ENCODE measurements at places on chromosomes 2 and 18.

DNA sequence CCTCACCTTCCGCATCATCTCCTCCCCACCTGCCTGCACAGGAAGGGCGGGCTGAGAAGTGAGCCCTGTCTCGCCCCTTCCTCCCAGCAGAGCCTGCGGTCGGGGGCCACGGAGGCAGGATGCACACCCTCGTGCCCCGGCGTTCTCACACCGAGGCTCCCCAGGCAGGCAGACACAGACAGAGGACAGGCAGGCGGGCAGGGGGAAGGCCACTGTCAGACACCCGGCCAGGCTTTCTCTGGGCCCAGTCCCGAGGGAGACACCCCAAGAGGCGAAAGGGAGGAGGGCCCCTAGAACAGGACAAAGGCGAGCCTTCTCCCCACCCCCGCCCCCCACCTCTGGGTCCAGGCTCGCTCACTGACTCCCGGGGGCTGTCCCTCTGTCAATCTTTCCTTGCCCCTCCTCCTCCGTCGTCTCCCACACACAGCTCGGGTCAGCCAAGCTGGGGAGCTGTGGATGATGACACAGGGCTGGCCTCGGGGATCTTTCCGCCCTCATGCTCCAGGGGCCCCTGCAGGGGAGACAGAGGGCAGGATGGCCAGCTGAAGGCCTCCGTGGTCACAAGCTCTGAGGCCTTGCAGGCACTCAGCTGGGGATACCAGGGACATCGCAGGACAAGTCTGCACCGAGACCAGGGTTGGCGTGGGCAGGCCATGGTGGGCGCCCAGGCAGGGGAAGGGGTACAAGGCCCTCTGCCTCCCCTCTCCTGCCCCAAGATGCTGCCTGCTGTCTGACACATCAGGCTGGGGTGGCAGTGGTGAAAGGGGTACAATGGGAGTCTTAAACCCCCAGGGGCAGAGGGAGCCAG, 24.9 kb downstream of the BIN1 start:
- no peak for DNase-seq

GRCh38 chr18:45576931-45577330, 38.3 kb upstream of the SLC14A2 start:
- no peak for DNase-seq

DNA sequence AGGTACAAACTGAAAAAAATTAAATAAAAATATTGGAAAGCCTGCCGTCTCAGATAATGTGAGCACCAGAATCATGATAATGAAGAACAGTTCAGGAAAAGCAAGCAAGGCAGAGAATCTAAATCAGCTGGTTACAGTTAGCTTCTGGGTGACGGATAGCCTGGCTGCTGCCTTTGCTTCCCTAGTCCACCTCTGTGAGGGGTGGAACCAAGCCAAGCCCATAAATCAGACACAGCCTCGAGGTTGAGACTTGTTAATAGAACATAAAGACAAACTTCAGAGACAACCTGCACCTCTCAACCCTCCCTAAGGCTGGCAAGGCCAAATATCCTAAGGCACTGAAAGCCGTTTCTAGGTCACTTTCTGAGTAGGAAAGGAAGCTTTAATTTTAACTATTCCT, 334.7 kb upstream of the SLC39A10 start:
- DNase-seq: peak; percentile 5

GRCh38 chr2:17083902-17084301, 418.3 kb upstream of the CYRIA start:
- DNase-seq: no peak

GRCh38 chr2:234479465-234479864, 17.4 kb downstream of the ARL4C start:
- no peak for DNase-seq

DNA sequence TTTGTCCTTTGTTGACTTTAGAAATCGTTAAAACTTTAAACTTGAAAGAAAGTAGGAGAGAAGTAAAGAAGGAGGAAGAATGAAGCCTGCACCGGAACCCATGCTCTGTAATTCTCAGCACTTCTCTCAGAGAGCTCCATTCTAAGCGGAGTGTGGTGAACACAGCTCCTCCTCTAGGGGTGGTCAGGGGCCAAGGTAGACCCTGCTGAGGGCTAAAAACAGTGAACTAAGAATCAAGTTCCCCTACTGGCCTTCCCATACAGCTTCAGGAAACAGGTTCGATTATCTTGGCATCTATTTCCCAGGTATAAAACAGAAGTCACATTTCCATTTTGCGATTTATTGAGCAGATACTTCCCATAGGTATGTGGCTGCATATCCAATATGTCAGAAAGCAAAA, 92.7 kb upstream of the ASAP2 start:
- DNase-seq: no peak

DNA sequence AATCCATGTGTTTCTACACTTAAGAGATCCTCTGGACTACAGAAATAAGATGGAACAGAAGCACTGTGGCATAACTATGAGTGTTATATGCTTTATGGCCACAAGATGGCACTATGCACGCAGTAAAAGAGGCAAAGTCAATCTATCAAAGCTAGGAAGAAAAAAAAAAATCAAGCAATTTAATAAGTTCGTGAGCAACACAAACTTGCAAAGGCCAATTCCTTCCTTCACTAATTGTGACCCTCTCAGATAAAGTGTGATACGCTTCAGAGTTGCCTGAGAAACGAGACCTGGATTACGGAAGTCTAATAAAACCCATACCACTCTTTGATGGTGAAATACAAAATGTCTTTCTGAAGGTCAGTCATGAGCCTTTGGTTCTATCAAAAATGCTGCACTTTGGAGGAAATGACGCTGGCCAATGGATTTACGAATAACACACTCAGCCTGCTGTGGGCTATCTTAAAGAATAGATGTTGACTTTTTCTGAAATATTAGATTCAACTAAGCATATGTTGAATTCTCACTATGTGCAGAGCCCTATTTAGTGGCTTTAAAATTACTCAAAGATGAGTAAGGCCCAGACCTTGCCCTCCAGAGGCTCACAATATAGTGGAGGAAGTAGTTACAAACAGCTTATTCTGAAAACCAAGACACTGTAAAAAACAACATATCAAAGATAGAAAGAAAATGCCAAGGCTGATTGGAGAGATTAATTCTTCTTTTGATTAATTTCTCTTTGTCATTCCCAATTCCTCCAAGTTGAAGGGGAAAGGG, 35.5 kb upstream of the TTR start:
- peak; percentile 58 for DNase-seq

DNA sequence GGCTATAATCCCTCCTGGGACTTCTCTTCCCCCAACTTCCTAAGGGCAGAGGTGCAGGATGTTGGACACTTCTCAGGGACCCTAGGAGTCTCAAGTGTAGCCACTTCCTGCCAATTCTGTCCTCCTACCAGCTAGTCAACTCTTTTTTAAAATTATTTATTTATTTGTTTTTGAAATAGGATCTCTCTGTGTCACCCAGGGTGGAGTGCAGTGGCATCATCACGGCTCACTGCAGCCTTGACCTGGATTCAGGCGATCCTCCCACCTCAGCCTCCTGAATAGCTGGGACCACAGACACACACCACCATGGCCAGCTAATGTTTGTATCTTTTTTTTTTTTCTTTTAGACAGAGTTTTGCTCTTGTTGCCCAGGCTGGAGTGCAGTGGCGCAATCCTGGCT, 11.5 kb downstream of the SFTPB start:
- DNase-seq: no peak

DNA sequence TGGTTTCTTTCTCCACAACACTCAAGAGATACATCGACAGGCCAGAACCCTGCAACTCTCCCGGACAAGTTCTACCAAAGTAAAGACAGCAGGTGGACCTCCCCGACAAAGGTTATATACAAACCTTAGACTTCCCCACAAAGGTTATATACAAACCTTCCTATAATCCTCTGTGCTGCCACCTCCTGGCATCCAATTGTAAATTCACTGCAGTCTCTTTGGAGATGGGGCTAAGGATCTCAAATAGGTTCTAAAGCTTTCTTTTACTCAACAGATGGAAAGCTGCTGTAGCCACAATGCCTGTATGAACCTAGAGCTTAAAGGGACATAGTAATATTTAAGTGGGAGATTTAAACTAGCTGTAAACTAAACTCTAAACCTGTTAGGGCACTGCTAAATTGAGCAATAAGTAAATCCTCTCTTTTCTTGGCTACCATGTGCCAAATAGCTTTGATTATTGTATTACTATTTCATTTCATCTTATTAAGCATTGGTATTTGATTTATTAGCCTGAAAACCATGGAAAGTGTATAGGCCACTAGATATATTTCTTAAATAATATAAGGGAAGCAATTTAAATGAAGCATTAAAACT, 9.8 kb upstream of the MREG start:
- peak; percentile 58 for DNase-seq

- no peak for DNase-seq
Measured at GRCh38 chr2:61878761-61879160, 9.7 kb downstream of the CCT4 start.

- no peak for DNase-seq
Measured at GRCh38 chr2:103980401-103980800, 873.5 kb upstream of the POU3F3 start.

DNA sequence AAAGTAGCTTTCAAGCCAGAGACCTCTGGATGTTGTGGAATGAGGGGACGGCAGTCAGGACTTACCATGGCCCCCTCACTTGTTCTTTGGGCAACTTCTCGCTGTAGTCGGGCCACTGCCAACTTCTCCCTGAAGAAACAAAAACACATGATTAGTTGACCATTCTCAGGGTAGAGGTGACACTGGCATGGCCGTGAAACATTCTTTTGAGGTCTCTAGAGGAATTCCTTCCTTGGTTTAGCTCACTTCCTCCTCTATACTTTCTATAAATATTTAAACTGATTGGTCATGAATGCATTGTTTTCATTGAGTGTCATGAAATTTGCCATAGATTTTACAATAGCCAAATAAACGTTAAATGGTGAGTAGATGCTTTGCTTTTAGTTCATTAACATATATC, 354.6 kb downstream of the NCKAP5 start:
- no peak for DNase-seq

DNA sequence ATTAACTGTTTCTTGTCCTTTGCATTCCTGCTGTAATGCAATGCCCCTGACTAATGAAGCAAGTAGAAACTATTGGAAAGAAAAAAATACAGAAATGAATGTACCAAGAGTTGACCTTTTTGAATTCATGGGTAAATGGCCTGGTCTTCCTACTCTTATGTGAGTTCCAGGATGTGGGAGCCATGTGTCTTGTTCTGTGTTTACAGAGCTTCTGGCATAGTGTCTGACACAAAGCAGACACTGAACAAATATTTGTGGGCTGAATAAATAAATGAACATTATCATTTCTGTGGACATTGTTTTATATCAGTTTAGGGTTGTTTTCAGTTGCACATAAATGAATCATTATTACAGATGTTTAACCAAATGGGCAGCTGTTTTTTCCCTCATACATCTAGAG, 155.5 kb downstream of the CD8B2 start:
- peak; percentile 56 for DNase-seq

DNA sequence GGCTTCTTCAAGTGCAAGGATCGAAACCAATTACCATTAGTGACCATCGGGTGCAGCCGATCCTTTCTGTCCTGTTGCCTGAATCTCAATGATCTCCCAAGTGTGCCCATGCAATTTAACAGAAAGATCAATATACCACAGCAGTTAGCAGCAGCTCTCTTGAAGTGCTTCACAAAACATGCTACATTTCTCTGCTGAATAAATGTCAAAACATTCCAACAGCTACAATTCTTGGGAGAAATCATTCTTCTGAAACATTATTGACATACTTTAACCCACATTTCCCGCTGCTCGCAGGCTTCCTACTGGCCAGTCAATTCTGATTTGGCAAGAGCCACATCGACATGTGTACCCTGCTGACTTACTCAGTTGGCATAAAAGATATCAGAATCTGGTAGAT, 907.7 kb downstream of the TMEM182 start:
- no peak for DNase-seq

- no peak for DNase-seq
Measured at GRCh38 chr2:134218414-134218813, 35.5 kb upstream of the MGAT5 start.
